Ovary (tissue), 10 donors: ENCODE measurements at places on chromosomes 6 and 20. TPM values are rescaled to one million over a fixed set of nuclear protein-coding genes. Genes with fewer than 3 reads are reported as not detected.
A peak's percentile ranks its signal among the peaks of the same experiment; 100 is the strongest.

Gene ASIP
- total RNA-seq = 26.1 TPM

Gene PDE7B
- total RNA-seq = 17.4 TPM

Gene PRSS16
- 1.7 TPM for total RNA-seq

Gene GPLD1
- 3.3 TPM for total RNA-seq

- DNase-seq = no peak
Observed at GRCh38 chr20:1975291-1975690, 18.6 kb downstream of the PDYN start.

DNA sequence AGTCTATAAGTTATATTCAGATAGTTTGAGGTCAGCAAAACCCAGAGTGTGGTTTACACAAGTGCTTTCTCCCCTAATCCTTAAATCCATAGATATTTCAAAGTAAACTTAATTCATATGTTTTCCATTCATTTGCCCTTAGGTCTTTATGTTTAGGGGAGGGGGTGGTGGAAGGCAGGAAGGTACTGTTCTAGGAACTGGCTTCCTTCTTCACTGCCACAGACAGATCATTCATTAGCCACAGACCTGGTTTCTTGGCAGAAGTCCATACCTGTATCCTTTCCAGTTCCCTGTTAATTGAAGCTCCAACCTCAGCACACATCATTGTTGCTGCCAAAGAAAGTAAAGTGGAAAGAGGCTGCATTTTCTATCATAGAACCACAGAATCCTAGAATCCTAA lies 123.0 kb downstream of the AIG1 start:
- DNase-seq = no peak

DNA sequence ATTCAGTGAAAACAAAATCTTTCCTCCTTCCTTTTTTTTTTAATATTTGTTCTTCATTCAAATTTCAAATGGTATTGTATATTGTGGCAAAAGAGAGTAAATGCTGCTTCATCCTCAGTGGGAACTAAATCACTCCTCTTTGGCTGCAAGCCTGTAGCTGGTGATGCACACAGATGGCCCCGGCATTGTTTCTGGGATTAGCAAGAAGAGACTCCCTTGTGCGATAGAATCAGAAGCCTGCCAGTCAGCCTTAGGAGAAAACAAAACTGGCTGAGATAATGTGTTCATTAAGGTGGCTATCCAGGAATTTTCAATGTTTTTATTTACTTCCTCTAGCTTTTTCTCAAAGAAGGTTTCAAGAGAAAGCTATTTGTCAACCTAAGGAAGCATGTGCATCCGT lies 20.7 kb upstream of the ELOVL2 start:
- DNase-seq = no peak

- DNase-seq = no peak
Observed at GRCh38 chr20:57695940-57696339, 13.9 kb downstream of the PMEPA1 start.

DNA sequence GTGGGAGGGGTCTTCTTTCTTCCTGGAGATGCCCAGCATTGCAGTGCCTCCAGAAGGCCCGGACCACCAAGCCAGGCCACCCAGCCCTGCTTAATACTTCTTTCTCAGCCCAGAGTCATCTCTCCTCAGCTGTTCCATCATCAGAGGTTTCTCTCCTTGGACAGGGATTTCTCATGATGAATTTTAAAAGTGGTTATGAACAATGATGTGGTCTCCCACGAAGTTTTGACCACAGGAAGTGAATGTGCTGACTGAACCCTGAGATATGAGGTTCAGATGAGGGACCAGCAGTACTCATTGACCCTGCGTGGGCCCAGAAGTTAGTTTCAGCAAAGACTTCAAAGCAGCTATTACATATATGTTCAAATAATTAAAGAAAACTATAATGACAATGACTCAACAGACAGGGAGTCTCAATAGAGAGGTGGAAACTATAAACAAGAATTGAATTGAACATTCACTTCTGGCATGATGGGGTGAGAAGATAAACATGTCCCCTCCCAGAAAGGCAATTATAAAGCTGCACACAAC lies 114.5 kb upstream of the SLC22A16 start:
- DNase-seq = no peak

GRCh38 chr6:157995458-157995857 lies 13.8 kb downstream of the SYNJ2 start:
- no peak for DNase-seq

- no peak for DNase-seq
Observed at GRCh38 chr20:47296950-47297349, 59.5 kb downstream of the ZMYND8 start.

Gene ENPP5
- 8.6 TPM for total RNA-seq

DNA sequence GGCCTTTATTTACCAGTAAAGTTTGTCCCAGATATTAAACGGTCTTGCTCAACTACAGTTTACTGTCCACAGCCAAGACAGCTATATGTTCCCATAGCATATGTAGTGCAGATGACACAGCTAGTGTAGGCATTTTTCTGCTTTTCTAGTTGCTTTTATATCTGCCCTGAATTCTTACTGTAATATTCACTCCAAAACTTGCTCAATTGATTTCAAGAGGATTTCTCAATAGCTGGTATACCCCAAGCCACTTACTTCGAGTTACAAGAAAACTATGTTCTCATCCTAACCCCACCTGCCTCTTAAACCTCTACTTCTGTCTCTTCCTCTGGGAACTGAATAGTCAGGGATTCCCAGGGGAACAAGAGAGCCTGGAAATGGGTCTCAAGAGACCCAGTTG lies 18.9 kb upstream of the ROS1 start:
- DNase-seq = no peak

DNA sequence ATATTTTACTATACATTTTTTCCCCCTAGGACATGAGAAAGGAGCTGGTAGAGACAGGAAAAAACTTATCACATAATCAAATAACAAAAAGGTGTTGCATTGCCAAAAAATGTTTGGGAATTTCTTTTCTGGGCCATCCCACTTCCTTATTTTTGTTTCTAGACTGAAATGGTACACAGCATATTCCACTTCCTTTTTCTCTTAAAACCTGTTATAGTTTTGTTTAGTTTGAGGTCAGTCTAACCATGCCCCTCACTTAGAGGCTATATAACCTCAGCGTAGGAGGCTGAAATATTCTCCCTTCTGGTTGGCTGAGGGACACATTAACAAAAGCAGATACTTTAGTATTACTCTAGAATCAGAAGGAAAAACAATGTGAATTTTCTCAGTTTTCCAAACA lies 323.9 kb downstream of the GJA1 start:
- no peak for DNase-seq

DNA sequence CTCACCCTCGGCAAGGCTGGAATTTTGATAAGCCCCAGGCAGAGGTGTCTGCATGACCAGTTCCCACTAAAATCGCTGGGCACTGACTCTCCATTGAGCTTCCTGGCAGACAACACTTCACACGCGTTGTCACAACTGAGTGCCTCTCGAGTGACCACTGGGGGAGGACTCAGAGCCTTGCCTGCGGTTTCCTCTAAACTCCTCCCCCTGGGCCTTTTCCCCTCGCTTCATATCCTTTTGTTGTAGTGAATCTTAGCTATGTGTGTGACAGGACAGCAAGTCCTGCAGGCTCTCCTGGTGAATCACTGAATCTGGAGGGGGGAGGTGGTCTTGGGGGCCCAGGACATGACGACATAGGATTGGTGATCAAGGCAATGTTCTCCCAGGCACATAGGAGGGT lies 670.8 kb downstream of the PRKN start:
- no peak for DNase-seq

DNA sequence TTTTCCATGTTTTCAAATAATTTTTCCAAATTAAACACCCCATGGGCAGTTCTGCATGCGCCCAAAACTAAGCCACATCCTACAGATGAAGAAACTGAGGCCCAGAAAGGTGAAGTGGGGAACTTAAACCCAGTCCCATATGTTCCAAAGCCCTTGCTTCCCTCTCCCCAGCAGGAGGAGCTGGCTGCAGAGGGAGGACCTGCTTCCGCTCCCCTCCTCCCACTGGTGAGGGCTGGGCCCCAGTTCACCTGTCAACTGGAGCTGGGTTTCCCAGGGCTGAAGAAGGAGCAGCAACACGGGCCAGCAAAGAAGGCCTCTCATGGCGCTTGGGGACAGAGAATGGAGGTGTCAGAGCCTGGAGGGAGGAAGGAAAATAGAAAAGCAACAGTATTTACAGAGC lies 1.4 kb upstream of the RBPJL start:
- DNase-seq = no peak

Gene SIRPB1
- 0.25 TPM for total RNA-seq

DNA sequence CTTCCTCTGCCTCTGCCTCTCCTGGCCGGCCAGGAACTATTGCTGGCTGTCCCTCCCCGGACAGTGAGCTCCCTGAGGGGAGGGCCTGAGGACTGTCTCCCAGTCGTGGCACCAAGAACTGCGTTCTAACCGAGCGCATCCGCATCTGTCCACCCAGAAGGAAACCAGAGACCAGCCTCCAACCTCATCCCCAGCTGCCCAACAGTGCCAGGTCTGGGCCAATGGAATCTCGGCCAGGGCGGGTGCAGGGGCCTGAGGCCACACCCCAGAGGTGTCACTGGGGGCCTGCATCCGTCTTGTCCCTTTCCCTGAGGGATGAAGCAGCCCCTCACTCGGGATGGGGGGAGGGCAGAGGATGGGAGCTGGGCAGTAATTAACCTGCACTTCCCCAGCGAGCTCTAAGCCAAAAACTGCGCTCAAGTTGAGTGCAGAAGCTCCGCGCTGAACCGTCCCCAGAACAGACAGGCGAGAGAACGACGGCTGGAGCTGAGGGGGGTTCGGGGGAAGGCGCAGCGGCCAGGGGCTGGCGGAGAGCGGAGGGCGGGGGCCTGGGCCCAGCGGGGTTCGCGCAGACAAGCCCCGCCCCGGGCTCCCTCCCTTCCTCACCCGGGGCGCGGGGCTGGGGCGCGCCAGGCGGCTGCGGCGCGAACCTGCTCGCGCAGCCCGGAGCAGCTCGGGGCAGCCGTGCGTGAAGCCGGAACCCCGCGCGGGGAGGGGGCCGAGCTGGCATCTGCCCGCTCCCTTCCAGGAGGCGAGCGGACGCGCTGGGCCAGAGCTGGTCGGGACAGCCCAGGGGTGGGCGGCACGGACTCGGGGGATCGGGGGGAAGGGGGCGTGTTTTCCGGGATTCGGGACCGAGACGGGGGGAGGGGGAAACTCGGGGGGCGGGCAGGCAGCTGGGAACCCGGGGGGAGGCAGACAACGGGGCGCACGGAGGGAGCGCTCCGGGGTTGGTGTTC lies 1.4 kb downstream of the TFEB start:
- peak; percentile 71 for DNase-seq

DNA sequence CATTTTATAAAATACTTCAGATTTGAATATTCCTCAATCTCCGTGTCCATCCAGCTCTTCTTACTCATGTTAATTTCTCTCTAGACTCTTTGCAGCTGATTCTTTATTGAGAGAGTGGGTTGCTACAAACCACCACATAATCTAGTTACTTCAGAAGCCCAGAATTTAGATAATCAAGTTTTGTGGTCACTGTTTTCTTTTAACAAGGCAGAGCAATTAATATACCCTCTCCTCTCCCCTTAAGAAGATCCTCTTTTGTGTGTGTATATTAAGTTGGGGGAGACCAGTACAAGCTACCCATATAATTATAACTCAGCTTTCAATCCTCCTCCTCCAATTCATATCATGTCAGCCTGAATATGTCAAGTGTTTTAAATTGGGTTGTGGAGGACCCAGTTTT lies 95.1 kb downstream of the IRAK1BP1 start:
- no peak for DNase-seq

Gene CDK19
- total RNA-seq = 12.6 TPM

GRCh38 chr20:62551407-62552323 lies 75.9 kb upstream of the GATA5 start:
- no peak for DNase-seq

Gene HSPA1A
- total RNA-seq = 154 TPM

DNA sequence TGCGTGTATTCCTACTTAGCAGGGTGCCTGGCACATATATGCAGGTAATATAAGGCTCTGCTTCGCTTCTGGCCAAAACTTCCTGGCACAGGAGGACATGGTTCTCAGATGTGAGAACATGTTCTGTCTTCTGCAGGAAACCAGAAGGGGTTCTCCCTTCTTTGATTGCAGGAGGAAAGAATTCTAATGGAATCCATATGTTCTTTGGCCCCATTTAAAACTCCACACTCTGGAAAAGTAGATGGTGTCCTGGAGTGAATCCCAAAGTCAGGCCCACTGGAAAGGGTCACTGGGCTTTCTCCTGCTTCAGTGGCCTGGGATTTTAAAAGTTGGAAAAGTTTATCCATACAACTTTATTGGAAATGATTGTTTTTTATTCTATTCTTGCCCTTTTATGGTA lies 16.4 kb upstream of the CYP24A1 start:
- DNase-seq = no peak

DNA sequence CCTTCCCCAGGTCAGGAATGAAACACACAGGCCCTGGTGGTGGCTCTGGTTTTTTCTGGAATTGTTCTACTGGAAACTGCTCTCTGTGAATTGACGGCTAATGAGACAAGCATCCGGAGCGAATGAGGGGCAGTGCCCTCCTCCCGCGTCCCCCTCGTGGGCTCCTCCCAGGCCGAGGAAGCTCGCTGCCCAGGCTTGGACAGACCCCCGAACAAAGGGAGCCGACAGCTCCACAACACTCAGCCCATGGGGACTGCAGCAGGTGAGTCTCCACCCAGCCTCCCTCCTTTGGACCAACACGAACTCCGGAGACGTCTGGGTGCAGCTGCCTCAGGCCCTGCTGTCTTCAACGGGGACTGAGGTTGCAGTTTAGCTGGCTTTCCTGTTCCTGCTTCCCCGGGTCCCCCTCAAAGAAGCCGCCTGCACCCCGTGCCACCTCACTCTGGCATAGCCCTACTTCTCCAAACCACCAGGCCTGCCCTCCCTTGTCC lies 31.3 kb upstream of the AFDN start:
- DNase-seq = no peak

Gene PSMB9
- 23.4 TPM for total RNA-seq

Gene METTL24
- 9.2 TPM for total RNA-seq

Gene MLIP
- total RNA-seq = not detected

GRCh38 chr6:108739496-108740330 lies 108.5 kb upstream of the ARMC2 start:
- no peak for DNase-seq

Gene PAX1
- total RNA-seq = not detected

Gene LRP11
- 48.2 TPM for total RNA-seq

DNA sequence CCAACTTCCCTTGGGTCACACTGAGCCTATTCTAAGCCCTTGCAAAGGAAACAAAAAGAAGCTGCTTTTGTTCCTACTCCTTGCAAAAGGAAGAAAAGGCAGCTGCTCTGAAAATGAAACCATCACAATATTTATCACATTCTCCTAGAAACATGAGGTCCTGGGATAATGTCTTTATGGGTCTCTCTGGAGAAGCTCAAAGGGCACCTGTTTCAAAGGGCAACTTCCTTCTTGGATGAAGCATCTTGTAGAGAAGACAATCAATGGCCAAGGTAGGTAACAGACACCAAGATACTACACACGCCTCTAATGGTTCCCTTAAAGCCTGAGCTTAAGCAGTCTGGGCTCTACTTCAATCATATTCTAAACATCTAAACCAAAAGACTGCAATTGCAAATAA lies 10.4 kb downstream of the ELOVL5 start:
- no peak for DNase-seq

- DNase-seq = no peak
Observed at GRCh38 chr6:159126590-159126989, 42.6 kb upstream of the FNDC1 start.

DNA sequence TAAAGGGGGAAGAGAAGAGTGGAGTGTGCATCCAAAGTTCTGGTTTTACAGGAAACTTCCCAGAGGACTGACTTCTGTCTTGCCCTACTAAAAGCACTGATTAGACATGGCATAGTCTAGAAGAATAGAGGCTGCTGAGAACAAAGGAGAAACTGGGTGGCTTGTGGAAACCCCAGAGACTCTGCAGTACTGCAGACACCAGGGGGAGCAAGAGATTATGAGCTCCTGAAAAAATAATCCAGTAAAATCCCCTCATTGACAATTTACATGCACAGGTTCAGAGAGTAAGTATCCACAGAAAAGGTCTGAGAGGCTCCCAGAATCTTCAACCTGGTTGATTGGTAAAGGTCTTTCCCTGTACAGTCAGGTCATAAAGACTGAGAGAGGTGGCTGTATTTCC lies 48.7 kb upstream of the CLVS2 start:
- no peak for DNase-seq
